GM04504 (cell line): ENCODE measurements at places on chromosomes 16 and 17.

DNA sequence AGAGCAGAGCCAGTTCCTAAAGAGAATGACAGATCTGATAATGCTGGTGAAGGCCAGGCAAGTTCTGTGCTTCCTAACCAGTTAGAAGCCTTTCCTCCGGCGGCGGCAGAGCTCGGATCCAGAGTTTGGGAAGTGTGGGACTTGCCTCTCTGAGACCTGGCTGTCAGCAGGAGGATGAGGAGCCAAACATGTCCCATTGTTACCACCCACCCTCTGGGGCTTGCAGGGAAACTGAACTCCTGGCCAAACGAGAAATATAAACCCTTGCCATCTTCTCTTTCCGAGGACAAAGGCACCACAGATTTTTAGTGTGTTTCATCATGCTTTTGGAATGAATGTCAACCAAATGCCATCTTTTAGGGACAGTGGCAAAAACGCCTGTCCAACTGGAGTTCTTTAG is 80.2 kb upstream of the SMURF2 start:
- DNase-seq = no peak

DNA sequence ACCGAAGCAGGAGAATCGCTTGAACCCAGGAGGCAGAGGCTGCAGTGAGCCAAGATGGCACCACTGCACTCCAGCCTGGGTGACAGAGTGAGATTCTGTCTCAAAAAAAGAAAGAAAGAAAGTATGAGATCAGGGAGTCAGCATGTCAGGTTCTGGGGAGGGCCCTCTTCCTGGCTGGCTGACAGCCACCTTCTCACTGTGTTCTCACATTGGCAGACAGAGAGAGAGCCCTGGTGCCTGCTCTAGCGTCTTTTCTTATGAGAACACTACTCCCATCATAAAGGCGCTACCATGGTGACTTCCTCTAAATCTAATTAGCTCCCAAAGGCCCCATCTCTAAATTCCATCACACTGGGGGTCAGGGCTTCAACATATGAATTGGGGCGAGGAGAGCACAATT is 27.6 kb upstream of the RBBP6 start:
- DNase-seq = no peak

DNA sequence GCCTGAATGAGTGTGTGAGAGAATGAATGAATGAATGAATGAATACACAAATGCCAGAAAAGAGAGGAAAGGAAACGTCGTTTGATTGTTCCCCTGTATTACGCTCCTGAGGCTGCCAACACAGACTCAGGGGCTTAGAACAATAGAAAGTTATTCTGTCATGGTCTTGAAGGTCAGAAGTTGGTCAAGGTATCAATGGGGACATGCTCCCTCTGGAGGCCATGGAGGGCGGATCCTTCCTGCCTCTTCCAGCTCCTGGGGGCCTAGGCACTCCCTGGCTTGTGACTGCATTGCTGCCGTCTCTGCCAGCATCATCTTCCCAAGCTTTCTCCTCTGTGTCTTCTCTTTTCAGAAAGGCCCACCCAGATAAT is 1.5 kb upstream of the SLC38A8 start:
- DNase-seq = no peak

- DNase-seq = no peak
These were observed 37.3 kb upstream of the VWA3A start for GRCh38 chr16:22054847-22055590.

DNA sequence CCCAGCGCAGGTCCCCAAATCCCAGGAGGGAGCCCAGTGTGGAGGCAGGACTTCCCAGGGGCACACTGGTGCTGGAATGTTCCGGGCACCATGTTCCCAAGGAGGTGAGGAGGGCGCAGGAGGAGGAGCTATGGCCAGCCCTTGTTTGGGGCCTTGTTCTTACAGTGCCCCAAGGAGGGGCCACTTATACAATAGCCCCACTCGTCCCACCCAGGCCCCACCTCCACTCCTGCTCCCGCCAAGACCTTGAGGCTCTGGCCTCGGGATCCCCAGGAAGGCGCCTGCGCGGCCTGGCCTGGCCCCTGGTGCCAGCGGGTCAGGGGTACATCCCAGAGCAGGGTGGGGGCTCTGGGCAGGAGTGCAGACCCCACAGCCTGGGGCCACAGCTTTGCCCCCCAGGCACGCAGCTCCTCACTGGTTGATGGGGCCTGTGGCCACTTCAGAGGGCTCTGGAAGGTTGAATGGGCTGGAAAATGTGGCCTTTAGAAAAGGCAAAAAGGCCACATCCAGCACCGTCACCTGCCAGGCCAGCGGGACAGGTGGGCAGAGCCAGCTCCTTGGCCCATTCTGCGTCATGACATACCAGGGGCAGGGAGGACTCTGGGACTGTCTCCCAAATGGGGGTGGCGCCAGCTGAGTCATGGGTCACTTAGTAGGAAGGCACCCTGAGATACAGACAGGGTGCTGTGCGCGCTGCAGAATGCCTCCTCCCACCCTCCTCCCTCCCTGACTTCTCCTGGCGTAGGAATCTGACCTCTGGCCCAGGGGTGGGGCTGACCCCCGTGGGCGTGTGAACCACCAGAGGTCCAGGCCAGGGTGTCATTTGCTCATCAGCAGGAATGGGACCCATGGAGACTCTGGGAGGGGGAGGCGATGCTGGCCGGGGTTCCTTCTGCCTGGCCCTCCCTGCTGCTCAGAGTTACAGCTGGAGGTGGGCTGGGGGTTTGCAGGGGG is 32.3 kb upstream of the PVALEF start:
- DNase-seq = no peak

DNA sequence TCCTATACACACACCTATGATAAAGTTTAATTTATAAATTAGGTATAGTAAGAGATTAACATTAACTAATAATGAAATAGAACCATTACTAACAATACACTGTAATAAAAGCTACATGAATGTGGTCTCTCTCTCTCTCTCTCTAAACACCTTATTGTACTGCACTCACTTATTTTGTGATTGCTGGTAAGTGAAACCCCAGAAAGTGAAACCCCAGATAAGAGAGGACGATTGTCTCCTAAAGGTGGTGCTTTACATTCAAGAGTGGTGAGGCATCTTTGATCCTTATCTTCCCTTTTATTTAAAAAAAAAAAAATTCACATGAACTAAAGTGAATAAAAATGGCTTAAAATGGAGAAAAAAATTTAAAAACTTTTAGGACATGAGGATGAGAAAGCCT is 80.1 kb upstream of the TRAP1 start:
- no peak for DNase-seq

- DNase-seq = no peak
These were observed 107.5 kb downstream of the METRNL start for GRCh38 chr17:83186751-83187421.

- DNase-seq = no peak
These were observed 17.4 kb upstream of the ZNHIT3 start for GRCh38 chr17:36468903-36469635.

GRCh38 chr17:81491761-81492160 is 20.8 kb downstream of the ACTG1 start:
- no peak for DNase-seq

DNA sequence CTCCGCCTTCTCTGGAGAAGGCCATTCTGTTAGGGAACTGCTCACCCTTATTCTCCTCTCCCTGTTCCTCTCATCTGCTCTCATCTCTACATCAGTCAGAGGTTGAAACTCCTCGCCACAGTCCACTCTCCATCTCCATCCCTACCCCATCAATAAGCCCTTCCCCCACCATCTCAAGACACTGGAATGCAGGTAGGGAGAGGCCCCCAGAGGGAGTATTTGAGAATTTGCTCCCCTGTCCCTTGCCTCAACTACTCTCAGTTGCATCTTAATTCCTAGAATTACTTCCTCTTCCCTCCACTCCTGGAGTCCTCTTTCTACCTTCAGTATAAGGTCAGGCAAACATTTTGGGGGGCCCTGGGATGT is 2.0 kb upstream of the AATF start:
- no peak for DNase-seq

DNA sequence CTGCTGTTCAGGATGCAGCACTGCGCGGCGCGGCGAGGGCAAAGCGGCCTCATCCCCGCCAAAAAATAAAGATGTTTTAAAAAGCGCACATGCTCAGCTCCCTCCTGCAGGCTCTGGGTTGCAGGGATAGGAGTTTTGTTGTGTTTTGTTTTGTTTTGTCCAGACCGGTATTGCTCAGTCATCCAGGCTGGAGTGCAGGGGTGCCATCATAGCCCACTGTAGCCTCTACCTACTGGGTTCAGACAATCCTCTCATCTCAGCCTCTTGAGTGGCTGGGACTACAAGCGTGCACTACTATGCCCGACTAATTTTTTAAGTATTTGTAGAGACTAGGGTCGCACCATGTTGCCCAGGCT is 636 bp downstream of the WWOX start:
- no peak for DNase-seq

DNA sequence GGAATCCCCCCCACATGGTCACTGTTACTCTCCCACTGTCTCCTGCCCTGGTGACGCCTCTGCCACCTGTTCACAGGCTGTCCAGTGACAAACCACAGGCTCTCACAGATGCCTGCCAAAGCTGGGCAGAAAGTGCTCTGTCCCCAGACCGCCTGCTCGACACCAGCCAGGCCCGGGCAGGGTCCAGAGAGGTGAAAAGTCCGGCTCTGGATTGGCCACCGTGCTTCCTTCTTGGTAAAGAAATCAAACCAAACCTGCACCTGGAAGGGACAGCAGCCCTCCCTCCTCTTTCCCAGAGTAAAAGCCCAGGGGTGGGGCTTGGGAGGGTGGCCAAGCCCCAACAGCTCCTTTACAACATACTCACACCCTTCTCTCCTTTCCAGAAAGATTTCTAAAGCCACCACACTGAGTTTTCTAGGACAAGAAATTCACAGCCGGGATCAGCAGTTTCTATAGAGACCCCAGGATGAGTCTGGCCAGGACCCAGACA is 6.2 kb downstream of the PCGF2 start:
- no peak for DNase-seq

- no peak for DNase-seq
These were observed 257.1 kb downstream of the BCAS3 start for GRCh38 chr17:60934723-60935122.

GRCh38 chr16:67548265-67549126 is 13.8 kb upstream of the CTCF start:
- no peak for DNase-seq

- no peak for DNase-seq
These were observed 7.1 kb downstream of the SGCA start for GRCh38 chr17:50172936-50173334.

DNA sequence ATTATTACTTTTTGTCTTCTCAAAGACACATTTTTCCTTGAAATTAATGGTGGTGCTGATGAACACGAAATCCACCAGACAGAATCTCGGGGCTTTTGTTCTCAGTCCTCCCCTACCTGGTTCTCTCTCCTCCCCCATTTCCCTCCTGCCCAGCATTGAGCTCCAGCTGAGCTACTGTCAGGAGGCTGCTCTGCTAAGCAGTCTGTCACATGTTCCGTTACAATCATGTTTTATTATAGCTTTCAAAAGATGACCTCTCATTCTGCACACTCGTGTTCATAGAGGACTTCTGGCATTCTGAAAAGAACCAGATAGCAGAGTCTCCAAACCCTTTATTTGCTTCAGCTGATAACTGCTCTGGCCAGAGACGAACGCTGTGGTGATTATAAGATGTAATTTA is 732.5 kb upstream of the RBFOX1 start:
- no peak for DNase-seq

DNA sequence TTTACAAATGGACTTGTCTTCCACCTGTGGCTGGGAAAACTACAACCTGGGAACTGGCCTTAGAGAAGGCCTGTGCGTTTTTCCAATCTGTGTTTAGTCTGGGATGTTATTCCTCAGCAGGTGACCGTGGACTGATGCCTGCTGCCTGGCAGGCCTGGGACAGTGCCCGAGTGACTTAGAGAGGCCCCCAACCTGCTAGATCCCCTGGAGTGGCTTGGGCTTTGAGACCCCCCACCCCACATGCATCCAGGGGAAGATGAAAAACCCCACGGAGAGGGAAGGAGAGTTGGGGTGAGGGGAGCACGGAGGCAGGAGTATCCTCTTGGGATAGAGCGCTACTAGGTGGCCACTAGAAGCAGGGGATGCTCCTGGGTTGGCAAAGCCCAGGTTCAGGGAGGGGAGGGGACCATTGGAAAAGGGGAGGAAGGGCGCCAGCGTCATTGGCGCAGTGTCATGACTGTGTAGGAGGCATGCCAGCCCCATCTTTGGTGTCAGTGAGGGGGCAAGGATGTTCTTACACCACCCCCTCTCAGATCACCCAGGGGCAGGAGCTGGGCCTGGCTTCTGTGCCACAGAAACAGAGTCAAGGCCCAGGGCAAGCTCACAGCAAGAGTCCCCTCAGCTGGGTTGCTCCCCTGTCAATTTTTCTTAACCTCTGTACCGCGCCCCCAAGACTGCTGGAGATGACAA is 54.1 kb downstream of the MEAK7 start:
- no peak for DNase-seq

GRCh38 chr17:47807421-47807820 is 14.2 kb downstream of the OSBPL7 start:
- no peak for DNase-seq

- no peak for DNase-seq
These were observed 21.1 kb downstream of the NDUFAF8 start for GRCh38 chr17:81260171-81260570.

DNA sequence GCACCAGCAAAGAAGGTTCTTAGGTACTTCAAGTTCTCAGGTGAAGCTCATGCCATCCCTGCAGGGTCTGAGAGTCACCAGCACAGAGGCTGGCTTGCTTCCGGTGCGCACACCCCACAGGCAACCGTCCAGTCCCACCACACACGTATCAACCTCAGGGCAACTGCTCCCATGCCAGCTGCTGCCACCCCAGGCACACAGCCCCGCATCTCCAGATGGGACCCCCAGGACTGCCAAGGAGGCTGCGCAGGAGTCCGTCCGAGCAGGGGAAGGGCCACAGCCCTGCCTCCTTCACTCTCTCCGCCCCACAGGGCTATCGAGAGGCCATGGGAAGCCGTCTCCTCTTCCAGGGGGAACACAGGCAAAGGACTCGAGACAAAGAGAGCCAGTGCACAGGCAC is 13.3 kb downstream of the KIFC3 start:
- DNase-seq = no peak

DNA sequence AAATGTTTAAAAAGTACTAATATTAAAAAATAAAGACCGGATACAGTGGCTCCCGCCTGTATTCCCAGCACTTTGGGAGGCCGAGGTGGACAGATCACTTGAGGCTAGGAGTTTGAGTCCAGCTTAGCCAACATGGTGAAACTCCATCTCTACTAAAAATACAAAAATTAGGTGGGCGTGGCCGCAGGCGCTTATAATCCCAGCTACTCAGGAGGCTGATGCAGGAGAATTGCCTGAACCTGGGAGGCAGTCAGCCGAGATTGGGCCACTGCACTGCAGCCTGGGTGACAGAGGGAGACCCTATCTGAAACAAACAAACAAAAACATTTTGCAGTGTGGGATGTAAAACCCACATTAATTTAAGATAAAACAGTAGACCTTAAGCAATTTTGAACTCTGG is 11.8 kb downstream of the CDC27 start:
- DNase-seq = no peak

DNA sequence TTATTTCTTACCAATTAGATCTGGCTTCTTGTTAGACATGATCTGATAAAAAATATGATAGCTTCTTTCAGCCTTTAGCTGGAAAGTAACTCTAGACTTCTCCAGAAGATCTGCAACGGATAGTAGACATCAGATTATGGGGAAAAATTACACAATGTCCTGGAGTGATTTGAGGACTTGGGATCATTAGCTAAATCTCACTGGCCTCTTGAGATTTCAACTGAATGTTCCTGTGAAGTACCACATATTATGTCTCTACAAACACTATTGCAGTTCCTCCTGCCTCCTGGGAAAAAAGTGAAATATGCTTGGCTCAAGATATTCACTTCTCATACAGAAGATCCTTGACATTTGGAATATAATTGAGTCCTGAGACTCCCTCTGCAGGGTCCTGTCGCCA is 5.5 kb downstream of the MYH1 start:
- DNase-seq = no peak

- DNase-seq = no peak
These were observed 147.2 kb downstream of the HS3ST2 start for GRCh38 chr16:22961206-22961605.

GRCh38 chr16:84959045-84959576 is 52.2 kb downstream of the ZDHHC7 start:
- DNase-seq = no peak
